Occipital lobe (tissue), 3 donors: ENCODE measurements at places on chromosomes 5 and 9. TPM values are rescaled to one million over a fixed set of nuclear protein-coding genes. Genes with fewer than 3 reads are reported as not detected.

Gene RNF180
- total RNA-seq: 102 TPM

Gene NR5A1
- total RNA-seq: under 0.01 TPM

Gene MTX3
- 21.8 TPM for total RNA-seq

Gene GRXCR2
- total RNA-seq: not detected

Gene BARHL1
- total RNA-seq: not detected

Gene EPB41L4A
- total RNA-seq: 78.8 TPM

Gene S100Z
- 0.47 TPM for total RNA-seq

Gene IFNA21
- not detected for total RNA-seq

Gene HACD4
- 0.94 TPM for total RNA-seq

Gene NMUR2
- not detected for total RNA-seq

Gene LCN9
- not detected for total RNA-seq

Gene SLC34A1
- not detected for total RNA-seq

Gene FGFR4
- 1.6 TPM for total RNA-seq

Gene ARL14EPL
- total RNA-seq: not detected

Gene TIMD4
- total RNA-seq: not detected

Gene RARS1
- total RNA-seq: 279 TPM

Gene HABP4
- total RNA-seq: 10.5 TPM

Gene IGIP
- 11.9 TPM for total RNA-seq

Gene PCDHA1
- 6.6 TPM for total RNA-seq

Gene TLN1
- 17.8 TPM for total RNA-seq

Gene PCA3
- total RNA-seq: 0.16 TPM

Gene GLRA1
- 0.16 TPM for total RNA-seq

Gene SMIM33
- total RNA-seq: not detected

Gene SPINK4
- not detected for total RNA-seq

Gene MTAP
- 20.3 TPM for total RNA-seq

Gene TSSK1B
- total RNA-seq: 0.16 TPM

Gene AGXT2
- not detected for total RNA-seq

Gene DOLPP1
- total RNA-seq: 16.5 TPM

Gene CAVIN4
- total RNA-seq: 12.9 TPM

Gene CSF2
- not detected for total RNA-seq

Gene GPR150
- total RNA-seq: not detected

Gene WWC1
- total RNA-seq: 116 TPM

Gene PCDHA13
- 20.9 TPM for total RNA-seq

Gene REEP2
- total RNA-seq: 71.0 TPM

Gene GRM6
- 0.16 TPM for total RNA-seq

Gene ZNG1F
- 18.7 TPM for total RNA-seq

Gene MLANA
- total RNA-seq: not detected

Gene PRUNE2
- total RNA-seq: 13.4 TPM

Gene SOWAHA
- total RNA-seq: 5.1 TPM

Gene RGMB
- 51.9 TPM for total RNA-seq
